Hypothalamus (tissue), 51 donors: ENCODE measurements at places on chromosomes 1 and 21.

DNA sequence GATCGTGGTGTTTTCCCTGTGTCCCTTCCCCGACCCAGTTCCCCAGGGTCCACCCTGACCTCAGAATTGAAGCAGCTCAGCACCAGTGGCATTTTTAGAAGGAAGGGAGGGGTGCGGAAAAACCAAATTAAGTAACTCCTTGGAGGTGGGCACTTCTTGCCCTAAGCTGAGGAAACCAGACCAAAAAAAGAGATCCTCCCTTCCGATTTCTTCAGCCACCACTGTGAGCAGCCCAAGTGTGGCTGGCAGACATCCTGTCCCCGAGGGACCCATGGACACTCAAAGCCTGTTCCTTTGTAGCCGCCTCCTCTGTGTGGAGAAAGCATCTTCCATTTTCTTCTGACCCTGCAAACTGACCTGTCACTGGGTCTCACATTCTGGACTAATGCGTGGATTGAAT is 31.3 kb downstream of the KIRREL1 start:
- no peak for DNase-seq

- no peak for DNase-seq
Observed at GRCh38 chr1:201756406-201756805, 72.6 kb upstream of the IPO9 start.

DNA sequence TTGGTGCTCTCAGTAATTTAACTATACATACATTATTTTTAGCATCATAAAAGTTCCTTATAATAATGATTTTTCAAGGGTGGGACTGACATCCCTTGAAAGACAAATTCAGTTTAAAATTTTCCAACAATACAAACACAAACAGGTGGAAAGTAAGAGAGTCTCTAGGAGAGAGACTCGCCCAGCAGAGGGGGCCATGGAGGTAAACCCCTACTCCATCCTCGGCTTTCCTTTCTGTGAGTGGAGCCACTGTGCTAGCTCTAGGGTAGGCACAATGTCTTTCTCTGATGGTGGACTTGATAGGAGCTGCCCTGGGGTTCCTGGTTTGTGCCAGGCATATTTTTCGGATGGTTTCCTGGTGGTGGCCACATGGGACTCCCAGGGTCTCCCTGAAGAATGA is 8.3 kb downstream of the CSMD2 start:
- no peak for DNase-seq

DNA sequence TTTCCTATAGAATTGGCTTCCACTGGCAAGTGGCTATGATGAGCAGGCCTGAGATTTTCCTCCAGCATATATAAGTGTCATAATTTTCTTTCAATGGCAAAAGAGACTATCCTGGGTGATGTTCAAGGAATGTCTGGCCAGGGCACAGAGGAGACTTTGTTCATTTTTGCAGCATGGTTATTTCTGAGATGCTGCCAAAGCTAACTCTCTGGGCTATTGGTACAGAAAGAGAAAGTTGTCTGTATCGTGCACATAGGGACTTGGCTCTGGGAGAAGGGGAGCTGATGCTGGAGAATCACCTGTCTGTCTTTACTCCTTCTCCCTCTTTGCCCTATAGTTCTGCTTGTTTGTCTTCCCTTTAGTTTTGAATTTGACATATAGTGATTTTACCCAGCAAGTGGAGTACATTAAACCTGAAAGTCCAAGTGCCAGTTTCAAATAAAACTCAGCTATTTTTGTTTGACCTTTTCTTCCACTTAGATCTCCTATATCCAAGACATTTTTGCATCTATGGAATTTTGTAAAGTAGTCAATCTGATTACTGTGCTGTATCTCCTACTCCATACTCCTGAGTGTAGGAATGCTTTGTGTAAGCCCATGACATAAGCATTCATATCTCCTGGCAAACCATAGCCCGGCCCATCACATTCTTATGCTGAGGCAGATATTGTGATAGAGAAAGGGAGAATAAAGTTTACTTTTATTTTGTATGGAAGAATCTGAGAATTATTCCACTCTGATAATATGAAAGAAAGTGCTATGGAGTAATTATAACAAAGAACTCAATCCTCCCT is 3.9 kb downstream of the FNDC7 start:
- DNase-seq, result no peak

DNA sequence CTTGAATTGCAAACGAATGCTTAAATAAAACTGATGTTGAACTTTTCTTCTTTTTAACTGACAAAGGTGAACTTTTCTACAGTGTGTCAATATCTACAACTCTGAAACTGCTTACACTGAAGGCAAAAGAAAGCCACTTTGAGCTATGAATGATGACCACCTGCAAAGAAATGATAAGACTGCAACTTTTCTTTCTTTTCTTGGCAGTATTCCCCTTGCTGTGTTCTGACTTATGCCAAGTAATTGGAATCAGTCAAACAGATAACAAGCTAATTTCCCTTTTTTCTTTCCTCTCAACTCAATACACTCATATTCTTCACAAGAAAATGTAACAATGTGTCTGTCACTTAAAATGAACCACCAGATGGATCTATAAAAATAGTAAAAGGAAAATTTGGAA is 588.1 kb upstream of the BRINP3 start:
- DNase-seq, result no peak

DNA sequence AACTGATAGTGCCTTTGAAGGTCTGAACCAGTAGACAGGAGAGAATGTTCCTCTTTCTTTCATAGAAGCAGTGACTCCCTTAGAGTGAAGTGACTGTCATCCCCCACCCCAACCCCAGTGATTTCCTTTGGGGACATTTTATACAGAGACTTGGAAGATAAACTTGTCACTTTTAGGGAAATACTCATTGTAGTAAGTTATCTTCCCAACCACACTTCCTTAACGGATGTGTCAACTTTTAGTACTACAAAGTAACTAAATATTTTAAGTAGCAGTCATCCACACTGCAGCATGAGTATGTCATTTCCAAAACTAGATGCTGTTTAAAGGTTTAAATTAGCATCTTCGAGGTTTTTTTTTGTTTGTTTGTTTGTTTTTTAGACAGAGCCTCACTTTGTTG is 13.7 kb downstream of the LRRC8B start:
- DNase-seq, result no peak

DNA sequence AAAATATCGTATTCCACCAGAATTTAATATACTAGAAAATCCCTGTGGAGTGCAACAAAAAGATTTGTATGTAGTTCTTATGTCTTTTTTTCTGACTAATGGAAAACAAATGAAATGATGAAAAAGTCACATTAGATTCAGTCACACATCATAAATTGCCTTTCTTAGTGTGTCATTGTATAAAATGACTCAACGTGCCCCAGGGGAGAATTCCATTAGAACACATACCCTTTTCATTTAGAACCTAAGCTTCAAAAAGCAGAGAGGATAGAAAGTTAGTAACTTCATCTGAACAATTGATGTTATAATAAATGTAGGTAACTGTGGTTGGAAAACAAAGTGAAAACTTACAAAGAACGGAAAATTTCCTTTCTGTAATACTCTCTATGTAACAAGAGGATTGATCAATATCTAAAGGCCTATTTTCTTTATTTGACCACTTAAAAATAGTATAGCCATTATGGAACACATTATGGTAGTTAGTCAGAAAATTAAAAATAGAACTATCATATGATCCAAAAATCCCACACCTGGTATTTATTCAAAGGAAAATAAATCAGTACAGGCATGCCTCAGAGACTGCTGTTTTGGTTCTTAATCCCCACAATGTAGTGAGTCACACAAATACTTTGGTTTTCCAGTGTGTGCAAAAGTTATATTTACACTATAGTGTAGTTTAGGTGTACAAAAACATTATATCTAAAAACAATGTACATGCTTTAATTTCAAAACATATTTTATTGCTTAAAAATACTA is 1016.1 kb downstream of the KCNT2 start:
- no peak for DNase-seq

DNA sequence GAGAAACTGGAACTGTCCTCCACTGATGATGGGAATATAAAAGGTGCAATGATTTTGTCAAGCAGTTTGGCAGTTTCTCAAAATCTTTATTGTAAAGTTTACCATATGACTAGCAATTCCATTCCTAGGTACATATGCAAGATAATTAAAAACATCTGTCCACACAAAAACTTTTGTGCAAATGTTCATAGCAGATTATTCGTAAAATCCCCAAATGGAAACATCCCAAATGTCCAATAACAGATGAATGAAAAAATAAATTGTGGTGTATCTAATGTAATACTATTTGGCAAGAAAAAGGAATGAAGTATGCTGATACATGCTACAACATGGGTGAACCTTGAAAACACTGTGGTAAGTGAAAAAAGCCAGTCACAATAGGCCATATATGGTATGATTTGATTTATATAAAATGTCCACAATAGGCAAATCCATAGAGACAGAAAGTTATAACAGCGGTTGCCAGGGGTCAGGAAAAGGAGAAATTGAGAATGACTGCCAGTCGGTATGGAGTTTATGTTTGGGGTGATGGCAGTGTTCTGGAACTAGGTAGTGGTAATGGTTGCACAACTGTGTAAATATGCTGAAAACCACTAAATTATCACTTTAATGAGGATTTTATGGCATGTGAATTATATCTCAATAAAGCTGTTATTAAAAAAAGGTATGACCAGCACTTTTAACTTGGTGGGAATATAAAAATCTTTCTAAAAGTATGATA is 81.7 kb upstream of the BEND5 start:
- DNase-seq, result no peak

DNA sequence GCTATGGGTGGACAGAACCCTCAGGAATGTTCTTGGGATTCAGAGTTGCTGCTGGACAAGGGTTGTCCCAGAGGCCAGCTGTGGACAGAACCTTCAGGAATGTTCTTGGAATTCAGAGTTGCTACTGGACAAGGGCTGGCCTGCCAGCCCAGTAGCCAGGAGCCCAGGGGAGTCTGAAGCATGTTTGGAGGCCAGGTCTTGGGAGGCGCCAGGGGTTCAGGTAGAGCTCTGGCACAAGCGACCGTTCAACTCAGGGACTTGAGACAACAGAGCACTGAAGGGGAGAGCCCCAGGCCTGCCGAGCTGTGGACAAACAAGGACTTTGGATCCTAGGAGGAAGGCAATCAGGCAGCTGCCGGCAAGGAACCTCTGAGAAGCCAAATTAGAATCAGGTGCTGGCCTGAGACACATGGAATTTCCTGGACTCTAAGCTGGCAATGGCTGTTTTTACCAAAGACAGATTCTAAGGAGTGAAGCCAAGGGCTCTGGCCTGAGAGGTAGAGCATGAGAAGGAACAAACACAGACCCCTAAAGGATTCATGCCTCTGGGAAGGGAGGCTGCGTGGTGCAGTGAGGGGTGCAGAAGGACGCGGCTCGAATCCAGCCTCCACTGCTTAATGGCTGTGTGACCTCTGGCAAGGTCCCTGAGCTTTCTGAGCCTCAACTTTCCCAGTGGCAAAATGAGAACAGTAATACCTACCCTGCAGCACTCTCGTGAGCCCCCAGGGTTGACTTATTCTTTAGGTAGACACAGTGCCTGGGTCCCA is 13.4 kb downstream of the PLA2G5 start:
- no peak for DNase-seq

GRCh38 chr1:71706029-71706671 is 576.2 kb downstream of the NEGR1 start:
- DNase-seq, result no peak

GRCh38 chr1:104467590-104467989 is 717.9 kb downstream of the AMY1C start:
- no peak for DNase-seq

GRCh38 chr1:188641566-188642211 is 1812.9 kb downstream of the PLA2G4A start:
- DNase-seq, result no peak

- DNase-seq, result no peak
Observed at GRCh38 chr1:27542463-27543273, 52.7 kb upstream of the WASF2 start.

DNA sequence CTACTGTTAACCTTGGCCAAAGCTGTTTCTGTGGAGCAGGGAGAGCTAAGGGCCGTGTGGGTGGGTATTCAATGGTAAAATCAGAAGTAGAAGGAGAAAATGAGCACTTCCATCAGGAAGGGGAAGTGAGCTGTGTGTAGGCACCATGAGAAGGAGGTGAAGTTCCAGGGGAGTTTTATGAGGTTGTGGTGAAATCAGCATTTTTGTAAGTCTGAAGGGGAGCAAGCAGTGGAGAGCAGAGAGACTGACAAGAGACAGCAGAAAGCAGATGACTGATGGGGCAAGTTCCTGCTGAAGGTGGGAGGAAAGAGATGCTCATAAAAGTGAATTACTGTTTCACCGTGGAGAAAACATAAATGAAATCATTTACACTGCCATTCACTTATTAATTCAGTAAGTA is 2.7 kb upstream of the GPR88 start:
- DNase-seq, result no peak

- DNase-seq, result no peak
Observed at GRCh38 chr1:108512239-108513043, 47.5 kb upstream of the EEIG2 start.

- DNase-seq, result no peak
Observed at GRCh38 chr1:182175361-182175931, 113.9 kb upstream of the ZNF648 start.

DNA sequence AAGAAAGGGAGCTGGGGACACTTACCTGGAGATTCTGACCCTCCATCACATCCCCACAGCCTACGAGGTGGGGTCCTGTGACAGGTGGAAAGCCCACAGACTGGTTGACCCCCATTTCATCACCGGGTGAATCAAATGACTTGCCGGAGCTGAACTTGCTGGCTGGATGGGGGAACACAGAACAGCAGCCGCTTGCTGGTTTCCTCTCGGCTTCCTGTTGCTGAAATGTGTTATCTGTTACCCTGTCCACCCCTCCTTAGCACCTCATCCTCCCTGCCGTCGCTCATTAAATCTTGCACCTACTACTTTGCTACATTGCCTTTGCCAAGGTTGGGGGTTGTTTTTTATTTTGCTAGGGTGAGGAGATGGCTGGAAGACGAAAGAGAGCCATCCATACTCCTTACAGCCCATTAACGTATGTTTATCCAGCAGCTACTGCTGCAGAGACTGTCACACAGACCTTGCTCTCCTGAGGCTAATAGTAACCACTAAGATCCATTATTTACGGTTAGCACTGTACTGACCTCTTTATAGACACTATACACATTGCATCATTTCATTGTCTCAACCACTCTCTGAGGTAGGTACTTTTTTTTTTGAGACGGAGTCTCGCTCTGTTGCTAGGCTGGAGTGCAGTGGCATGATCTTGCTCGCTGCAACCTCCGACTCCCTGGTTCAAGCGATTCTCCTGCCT is 7.0 kb downstream of the PAFAH2 start:
- DNase-seq, result no peak

GRCh38 chr1:18452550-18452949 is 28.2 kb upstream of the KLHDC7A start:
- DNase-seq, result no peak

- no peak for DNase-seq
Observed at GRCh38 chr1:181140398-181140797, 51.9 kb downstream of the IER5 start.

GRCh38 chr1:70361727-70362398 is 7.3 kb upstream of the ANKRD13C start:
- no peak for DNase-seq
